ENCODE measurements at places on chromosomes 16 and 17.
A peak's percentile ranks its signal among the peaks of the same experiment; 100 is the strongest.

DNA sequence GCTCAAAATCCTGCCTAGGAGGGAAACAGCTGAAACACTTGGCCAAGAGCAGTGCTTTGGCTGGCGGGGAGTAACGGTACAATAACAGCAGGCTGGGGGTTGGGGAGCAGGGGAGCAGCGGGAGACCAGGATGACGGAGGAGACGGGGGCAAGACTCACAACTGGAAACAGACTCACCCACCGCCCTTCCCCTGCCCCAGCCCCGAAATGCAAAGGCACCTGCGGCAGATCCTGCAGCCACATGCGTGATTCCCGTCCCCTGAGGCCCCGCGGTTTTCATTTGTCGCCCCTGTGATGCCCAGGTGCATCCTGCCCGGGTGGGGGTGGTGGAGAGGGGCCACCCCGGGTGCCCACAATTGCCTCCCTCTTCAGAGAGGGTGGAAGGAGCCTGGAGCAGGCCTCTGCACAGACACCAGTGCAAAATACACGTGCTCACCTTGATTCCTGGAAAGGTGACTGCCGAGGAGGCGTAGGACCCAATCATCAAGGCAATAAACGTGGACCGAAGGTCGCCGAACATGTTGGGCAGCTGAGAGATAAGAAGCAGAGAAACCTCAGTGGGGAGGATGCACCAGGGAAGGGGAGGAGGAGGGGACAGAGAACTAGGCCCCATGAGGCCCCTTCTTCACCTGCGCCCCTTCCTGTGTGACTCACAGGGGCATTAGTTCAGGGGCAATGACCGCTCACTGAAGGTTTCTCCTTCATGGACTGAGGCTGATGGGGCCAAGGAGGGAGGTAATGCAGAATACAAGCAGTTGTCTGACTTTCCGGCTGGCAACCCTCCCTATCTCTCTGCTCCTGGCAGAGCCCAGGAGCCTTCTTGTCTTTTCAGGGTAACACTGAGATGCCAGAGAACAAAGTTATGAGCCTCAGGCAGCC, 30.4 kb upstream of the PITPNA start:
- DNase-seq, result no peak

GRCh38 chr16:76913046-76913445, 277.9 kb upstream of the MON1B start:
- DNase-seq, result no peak

DNA sequence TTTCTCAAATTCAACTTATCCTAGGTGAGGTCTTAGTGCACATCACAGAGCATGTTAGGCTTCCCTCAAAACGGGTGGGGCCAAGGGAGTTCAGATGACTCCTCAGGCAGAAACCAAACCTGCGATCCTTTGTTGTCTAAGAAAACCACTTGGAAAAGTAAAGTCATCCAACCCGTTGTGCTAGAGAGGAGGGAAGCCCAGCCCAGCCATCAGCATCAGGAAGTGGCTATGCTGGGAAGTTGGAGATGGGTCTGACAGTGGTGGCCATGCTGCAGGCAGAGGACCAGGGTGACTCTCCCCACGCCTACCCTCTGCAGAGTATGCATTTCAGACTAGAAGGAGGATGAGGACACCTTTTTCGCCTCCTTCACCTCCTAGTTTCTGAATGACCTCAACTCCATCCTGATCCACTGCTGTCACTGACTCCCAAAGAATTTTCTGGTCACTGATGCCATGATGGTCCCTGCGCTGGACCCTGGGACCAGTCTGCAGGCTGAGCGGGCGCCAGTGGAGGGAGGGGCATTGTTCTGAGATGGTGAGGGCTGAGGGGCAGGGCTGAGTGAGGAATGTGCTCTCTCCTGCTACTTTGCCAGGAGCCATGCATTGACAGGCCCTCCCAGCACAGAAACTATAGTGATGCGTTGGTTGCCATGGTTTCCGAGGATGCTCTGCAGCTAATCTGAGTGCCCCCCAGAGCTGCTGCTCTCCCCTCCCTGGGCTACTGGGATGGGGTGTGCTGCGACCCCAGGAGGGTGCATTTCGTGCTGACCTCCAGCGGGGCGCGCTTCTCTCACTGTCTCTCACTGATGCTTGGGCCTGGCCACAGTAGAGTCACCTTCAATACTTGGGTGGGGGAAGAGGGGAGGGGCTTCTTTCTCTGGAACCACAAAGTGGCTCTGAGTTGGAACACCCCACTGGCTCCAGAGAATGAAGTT, 20.4 kb downstream of the ALOX12B start:
- DNase-seq, result no peak

DNA sequence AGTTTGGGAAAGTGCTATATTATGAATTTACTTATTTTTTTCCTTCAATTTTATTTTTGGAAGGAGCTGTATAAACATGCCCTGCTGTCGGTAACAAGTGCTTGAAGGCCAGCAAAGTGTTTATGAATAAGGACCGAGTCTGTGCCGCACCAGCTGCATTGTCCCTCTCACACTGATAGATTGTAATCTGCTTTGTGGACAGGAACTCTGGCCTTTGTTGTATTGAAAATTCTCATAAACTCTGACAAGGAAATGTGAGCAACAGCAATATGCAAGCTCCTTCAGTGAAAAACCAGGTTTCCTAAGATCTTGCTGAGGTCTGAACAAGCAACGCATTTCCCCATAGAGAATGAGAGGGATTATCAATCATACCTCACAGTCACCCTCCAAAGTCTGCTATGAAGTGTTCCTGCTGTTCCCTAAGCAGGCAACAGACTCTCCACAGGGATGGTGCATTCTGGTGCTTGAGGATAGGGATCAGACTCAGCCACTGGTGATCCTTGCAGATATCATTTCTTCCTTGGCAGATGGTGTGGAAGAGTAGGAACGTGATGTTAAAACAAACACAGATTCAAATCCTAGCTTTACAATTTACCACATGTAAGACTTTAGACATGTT, 109.6 kb downstream of the KCNJ2 start:
- no peak for DNase-seq

- DNase-seq, result no peak
These were observed 479.8 kb upstream of the GOT2 start for GRCh38 chr16:59213952-59214351.

DNA sequence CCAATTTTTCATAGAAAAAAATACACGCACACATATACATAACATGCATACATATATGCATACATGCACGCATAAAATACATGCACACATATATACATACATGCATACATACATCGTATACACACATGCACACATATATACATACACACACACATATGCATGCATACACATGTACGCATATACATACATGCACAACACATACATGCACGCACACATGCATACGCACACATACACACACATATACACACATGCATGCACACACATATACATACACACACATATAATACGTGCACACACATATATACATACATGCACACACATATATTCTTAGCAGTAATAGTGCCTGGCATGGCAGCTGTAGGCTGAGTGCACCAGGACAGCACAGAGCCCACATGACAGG, 24.9 kb downstream of the USP36 start:
- DNase-seq, result no peak

GRCh38 chr16:17497648-17498047, 26.9 kb upstream of the XYLT1 start:
- DNase-seq, result no peak

GRCh38 chr17:61139219-61139618, 260.4 kb upstream of the TBX2 start:
- DNase-seq, result peak; percentile 44

- DNase-seq, result no peak
These were observed 25.0 kb upstream of the METTL9 start for GRCh38 chr16:21574372-21574771.

DNA sequence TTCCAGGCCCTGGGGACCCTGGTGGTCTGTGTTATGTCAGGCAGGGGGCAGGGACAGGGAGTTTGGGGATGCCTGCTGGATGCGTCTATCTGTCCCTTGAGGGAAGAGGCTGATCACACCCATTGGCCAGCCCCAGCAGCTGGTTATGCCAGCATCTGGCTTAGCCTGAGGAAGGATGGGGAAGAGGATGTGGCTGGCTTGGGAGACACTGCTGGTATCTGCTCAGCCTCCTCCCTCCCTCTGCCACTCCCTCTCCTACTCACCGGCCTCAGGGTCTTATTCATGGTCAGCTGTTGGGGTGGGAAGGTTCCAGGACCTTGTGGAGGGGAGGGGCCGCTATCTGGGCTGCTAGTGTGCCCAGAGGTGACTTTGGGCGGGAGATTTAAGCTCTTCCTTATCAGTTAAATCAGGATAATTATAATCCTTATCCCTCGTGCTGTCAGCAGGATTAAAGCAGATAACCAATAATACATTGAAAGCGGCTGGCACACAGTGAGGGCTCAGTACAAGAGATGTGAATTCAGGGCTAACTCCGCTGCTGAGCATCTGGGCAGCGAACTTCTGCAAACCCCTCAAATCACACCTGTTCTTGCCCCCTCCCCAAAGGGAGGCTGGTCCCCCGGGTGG, 36.0 kb upstream of the MLKL start:
- no peak for DNase-seq

- DNase-seq, result no peak
These were observed 478.2 kb downstream of the WWOX start for GRCh38 chr16:78577630-78578029.

GRCh38 chr17:61416540-61417363, 17.1 kb downstream of the TBX2 start:
- peak; percentile 78 for DNase-seq

- DNase-seq, result no peak
These were observed 49.5 kb downstream of the SRCIN1 start for GRCh38 chr17:38556239-38556638.

GRCh38 chr17:9173386-9173983, 152.2 kb downstream of the NTN1 start:
- no peak for DNase-seq

- DNase-seq, result no peak
These were observed 58.7 kb downstream of the CENPV start for GRCh38 chr17:16294560-16294959.

GRCh38 chr16:66798161-66798560, 3.2 kb downstream of the TERB1 start:
- DNase-seq, result no peak

DNA sequence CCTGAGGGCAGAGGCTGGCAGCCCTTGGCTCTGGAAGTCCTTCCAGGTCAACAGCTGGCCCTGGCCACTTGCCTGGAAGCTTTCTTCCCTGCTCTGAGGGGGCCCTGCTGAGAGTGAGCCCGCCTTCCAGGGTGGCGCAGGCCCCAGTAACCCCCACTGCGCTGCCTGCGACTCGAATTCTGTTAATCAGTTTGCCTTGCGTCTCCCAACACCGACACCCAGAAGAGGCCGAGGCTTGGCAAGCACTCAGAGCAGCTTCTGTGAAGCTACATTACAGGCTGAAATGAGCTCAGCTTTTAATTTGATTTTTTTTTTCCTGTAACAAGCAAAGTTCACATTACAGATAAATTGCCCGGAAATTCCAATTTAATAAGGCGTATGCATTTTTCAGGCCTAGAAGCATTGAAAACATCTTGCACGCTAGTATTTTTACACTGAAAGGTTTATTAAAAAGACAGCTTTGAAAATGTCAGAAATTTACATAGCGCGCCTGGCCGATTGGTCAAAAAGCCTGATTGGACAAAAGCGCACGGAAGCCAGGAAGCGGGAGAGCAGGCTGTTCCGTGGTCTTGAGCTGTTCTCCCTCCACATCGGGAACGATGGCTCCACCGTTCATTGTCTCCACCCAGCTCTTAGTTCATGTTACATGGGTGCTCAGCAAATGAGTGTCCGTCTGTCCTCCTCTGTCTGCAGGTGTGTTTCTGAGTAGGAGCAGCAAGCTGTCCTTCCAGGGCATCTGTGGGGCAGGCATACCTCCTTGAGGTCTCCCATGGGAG, 65.5 kb upstream of the HSBP1 start:
- DNase-seq, result no peak

GRCh38 chr17:8333281-8333680, 6.4 kb upstream of the ODF4 start:
- no peak for DNase-seq

DNA sequence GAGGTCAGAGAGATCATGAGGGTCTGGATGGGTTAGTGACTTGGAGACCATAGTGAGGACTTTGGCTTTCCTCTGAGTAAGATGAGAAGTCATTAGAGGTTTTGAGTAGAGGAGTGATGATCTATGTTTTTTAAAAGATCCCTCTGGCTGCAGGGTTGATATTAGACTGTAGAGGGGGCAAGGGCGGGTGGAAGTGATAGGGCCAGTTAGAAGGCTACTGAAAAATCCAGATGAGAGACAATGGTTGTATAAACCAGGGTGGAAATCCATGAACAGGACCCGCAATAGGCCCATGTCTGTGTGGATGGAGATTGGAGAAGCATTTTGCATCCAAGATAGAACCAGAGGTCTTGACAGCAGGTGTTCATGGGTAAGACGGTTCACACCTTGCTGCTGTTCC, 9.8 kb downstream of the ITGAL start:
- peak; percentile 21 for DNase-seq

- DNase-seq, result peak; percentile 68
These were observed 89.0 kb upstream of the DNAH17 start for GRCh38 chr17:78665952-78666920.

DNA sequence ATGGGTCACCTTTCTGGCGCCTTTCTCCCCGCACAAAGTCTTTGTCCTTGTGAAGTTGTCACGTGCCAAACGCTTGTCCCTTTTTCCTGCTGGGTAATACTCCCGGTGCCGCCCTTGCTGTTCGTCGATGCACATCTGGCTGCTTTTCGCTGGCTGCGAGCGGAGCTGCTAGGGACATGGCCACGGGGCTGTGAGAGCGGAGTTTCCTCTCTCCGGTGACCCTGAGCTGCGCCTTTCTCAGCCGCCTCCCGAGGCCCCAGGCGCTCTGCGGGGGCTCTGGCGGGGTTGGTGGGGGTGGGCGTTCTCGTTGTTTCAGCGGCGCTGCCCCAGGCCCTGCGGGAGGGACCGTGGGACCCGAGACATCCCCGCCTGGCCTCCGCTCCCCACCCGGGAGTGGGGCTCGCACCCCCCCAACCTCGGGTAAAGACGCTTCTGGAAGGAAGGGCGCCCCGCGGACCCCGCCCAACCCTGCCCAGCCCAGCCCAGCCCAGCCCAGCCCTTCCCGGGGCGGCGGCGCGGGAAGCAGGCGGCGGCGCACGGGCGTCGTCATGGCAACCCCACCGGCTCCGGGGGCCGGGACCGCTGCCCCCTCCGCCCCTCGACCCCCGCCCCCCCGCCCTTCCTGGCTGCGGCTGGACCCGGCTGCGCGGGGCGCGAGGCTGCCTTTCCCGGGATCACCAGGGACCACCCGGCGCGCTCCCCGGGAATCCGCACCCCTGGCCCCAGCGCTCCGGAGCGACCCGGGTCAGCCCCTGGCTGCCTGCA, 12.3 kb downstream of the CHMP6 start:
- DNase-seq, result no peak
